ENCODE measurements at places on chromosomes 12 and 14. TPM values are rescaled to one million over a fixed set of nuclear protein-coding genes. Genes with fewer than 3 reads are reported as not detected.

The ANKS1B gene
- not detected for total RNA-seq

The DCN gene
- total RNA-seq, result 502 TPM

The KIF21A gene
- 3.5 TPM for total RNA-seq

The TARBP2 gene
- 48.4 TPM for total RNA-seq

The LTBR gene
- 153 TPM for total RNA-seq

The TPPP2 gene
- not detected for total RNA-seq

The HEBP1 gene
- 14.6 TPM for total RNA-seq

The SIX4 gene
- 23.5 TPM for total RNA-seq

The TSPAN19 gene
- total RNA-seq, result under 0.01 TPM

The GPR137C gene
- total RNA-seq, result 0.59 TPM

The RAD51AP1 gene
- total RNA-seq, result 21.9 TPM

The ARHGDIB gene
- 3.7 TPM for total RNA-seq
